Motor neuron (in vitro differentiated cells): ENCODE measurements at places on chromosomes 11 and 22. TPM values are rescaled to one million over a fixed set of nuclear protein-coding genes. Genes with fewer than 3 reads are reported as not detected.
A peak's percentile ranks its signal among the peaks of the same experiment; 100 is the strongest.

DNA sequence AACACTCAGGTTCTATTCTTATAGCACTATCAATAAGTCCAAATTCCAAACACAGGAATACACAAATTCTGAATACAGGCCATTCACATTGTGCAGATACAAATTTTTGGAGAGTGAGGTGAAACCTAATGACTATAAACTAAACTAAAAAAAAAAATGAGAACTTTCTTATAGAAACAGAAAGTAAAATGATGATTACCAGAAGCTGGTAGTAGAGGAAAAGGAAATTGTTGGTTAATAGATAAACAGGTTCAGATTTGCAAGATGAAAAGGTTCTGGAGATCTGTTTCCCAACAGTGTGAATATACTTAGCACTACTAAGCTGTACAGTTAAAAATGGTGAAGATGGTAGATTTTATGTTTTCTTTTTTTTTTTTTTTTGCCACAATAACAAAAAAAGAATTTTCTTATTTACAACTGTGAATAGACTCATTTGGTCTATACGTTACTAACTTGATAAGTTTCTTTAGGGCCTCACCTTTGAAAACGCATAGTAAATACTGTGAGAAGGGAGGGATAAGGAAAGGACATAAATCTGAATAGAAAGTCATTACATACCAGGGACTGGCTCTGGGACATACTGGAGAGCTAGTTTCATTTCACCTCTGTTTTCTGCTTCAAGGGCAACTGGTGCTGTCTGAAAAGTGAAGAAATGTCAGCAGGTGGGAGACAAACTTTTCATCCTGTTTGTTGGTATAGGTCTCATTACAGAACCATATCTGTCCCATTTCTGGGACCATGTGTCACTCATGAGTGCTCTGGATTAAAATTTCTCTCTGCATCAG is 14.2 kb upstream of the CCDC89 start:
- ATAC-seq: peak; percentile 32

DNA sequence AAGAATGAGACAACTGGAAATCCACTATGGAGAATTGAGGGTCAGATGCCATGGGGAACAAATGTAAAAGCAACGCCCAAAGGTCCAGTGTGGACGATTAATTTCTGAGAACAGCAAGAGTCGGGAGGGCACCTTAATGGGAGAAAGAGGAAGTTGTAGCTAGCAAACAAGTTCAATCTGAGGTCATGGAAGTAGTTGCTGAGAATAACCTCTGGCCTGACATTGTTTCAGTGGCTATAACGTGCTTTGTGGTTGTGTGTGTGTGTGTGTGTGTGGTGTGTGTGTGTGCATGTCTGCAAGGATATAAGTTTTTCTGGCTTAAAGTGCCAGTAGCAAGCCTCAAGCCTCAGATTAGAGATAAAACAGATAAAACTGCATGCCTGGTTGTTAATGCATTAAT is 1630.1 kb upstream of the TENM4 start:
- no peak for ATAC-seq

DNA sequence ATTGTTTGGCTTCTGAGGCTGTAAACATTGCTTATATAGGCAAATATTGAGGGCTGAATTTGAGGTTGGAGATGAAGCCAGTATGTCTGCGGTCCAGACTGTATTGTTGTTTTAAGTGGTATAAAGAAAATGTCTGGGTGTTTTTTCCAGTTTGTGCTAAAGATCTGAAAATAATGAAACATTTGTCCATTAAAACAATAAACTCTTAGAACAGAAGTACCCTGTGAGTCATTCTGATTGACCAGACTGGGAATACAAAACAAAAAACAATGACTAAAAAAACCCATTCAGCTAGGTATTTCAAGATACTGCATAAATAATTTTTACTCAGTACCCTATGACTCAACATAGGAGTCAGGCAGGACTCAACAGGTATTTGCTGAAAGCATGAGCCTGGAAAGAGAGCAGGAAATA is 20.4 kb downstream of the ALKBH8 start:
- peak; percentile 26 for ATAC-seq

DNA sequence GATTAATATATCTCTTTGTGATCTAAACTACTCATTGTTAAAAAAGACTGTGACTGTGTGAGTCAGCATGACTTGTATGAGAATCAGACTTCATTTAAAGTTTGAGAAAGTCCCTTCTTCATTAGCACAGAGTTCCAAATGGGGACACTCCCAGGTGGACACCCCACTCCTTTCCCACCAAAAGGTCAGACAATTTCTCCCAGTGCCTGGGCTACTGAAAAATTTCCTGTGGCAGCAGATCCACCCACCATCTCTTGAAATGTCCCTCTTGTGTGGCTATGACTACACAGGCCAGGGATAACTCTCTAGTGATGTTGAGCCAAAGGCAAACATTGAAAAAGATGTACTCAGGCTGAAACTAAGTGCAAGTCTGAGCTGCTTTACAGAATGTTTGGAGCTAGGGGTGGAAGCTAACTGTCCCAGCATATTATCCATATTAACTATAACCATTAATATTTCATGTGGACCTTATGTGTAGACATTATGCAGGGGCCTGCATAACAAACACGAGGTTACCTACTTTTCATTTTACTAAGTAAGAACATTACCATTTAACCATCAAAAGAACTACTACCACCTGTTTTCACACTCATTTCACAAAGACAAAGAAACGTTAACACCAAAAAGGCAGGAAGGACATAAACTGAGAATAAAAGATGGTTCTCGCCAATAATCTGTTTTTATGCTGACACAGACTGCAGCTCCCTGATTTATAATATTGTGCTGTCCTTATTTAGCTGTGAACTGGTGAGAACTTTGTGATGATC is 44.8 kb downstream of the MMP20 start:
- ATAC-seq: no peak

DNA sequence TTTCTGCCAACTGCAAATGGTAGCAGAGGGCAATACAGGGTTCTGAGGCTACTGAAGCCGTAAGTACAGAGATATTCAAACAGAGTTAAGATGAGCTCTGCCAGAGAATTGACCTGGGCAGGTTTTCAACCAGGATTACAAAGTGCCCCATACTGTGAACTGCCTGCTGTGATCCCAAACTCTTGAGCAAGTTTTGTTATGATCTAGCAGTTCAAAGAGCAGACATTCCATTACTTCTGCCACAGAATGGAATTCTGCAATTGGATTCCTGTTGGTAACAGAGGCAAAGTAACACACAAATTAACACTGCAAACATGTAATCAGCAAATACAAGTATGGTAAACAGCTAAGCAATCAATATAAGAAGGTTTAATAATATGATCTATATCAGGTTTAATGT is 31.2 kb downstream of the ALG9 start:
- ATAC-seq: no peak

GRCh38 chr22:36471341-36471821 is 10.1 kb downstream of the TXN2 start:
- no peak for ATAC-seq

GRCh38 chr11:132874638-132875037 is 657.7 kb downstream of the OPCML start:
- peak; percentile 71 for ATAC-seq

- ATAC-seq: no peak
Observed at GRCh38 chr11:36403661-36404060, 106.4 kb downstream of the TRAF6 start.

DNA sequence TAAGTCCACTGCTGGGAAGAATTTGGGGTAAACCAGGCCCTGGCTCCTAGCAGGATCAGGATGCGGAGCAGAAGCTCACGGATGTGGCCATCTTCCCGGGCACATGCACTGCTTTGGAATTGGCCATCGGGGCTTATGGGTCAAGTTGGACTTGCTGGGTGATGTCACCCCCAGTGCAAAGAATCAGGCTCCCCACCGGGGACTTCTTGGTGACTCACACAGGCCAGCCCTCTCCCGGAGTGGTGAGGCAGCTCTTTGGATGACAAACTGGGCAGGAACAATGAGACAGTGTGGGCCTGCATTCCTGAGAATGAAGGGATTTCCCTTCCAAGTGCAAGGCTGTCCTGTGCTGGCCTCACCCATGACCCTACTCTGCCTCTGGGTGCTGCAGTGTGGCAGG is 128.8 kb upstream of the ANO1 start:
- peak; percentile 91 for ATAC-seq

GRCh38 chr22:47794851-47795250 is 1032.4 kb downstream of the TBC1D22A start:
- ATAC-seq: no peak

- no peak for ATAC-seq
Observed at GRCh38 chr11:3857628-3858027, 2.2 kb downstream of the STIM1 start.

DNA sequence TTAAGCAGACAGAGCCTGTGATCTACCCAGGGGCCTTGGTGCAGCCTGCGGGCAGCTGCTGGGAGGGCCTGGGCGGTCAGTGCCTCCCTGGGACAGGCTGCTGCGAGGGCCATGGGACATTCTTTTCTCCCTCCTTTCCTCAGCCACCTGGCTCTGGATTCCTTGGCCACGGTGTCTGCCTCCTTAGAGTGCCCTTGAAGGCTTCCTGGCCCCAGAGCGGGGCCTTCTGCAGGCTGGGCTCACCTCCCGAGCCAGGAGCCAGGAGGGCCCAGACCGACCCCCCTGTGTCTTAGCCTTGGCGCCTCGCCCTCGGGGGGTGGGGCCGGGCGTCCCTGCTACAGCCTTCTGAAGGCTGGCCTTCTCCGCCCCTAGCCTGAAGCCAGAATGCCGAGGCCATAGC is 231.2 kb downstream of the TBC1D22A start:
- peak; percentile 37 for ATAC-seq

- ATAC-seq: peak; percentile 1
Observed at GRCh38 chr11:66047541-66048365, 1.2 kb downstream of the GAL3ST3 start.

GRCh38 chr22:36758792-36759271 is 17.1 kb downstream of the IFT27 start:
- ATAC-seq: no peak

- no peak for ATAC-seq
Observed at GRCh38 chr11:26106726-26107125, 225.2 kb upstream of the ANO3 start.

DNA sequence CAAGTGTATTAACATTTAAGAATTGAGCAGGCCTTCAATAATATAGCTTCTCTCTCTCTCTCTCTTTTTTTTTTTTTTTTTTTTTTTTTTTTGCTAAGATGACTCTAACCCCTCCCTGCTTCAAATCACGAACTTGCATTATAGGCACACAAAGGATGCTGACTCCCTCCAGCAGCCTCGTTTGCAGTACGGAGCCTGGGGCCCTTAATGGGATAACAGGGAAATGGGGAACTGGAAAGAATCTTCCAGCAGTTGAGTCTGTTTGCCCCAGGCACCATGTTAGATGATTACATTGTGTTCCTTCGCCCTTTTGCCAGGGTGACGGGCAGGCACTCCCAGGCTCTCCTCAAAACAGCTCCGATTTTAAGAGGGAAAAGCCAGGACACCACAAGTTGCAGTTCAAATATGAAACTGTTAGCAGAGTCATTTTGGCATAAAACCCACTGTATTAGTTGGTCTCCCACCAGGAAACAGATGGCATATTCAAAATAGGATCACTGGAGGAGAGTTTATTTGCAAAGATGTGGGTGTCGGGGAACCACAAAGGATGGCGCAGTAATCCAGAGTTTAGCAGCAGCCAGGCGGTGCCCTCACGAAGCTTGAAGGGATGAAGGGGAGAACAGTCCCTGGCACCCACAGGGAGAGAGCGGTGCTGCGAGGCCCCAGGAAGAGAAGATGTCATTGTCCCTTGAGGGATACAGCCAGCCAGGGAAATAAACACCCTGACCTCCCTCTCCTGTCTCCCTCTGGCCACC is 26.5 kb upstream of the TREH start:
- peak; percentile 46 for ATAC-seq

DNA sequence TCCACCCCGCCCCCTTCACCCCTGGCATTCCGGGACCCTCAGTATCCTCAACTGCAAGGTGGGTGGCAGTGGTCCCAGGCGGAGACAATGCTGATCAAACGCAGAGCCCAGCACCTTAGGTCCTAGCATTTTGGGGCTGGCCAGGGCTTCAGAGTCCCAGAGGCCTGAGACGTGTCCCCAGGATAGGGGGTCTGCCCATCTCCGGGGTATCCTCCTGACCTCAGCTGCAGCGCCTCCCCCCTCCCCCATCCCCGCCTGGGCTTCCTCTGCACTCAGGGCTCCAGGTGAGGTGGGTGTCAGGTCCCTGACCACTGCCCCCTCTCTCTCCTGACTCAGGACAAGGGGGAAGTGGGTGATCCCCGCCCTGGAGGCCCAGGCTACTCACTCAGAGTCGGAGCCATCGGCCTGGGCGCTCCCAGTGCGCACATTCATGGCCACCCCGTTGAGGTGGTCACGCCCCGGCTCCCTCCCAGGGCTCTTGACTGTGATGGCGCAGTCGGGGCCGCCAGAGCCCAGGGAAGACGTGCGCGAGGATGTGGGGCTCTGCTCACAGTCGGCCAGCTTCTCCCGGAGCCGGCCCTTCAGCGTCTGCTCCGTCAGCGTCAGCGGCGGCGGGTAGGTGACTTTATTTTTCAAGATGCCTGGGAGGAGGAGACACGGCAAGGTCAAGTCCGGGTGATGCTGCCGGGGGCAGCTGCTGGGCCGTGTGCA is 28.3 kb downstream of the TRMU start:
- no peak for ATAC-seq

DNA sequence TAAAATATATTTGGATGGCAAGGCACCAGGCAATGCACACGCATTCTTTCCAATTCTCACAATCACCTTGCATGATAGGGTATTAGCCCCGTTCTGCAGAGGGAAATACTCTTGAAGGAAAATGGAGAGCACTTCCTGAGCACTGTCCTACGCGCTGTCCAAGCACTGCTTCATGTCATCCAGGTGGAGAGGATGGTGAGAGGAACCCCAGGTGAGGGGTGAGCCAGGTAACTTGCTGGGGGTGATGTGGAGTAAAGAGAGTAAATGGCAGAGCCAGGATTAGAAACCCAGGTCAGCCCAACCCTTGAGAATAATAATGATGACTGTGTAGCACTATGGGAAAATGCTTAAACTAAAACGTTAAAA is 711 bp upstream of the PACSIN2 start:
- ATAC-seq: no peak

GRCh38 chr11:15446929-15447328 is 332.2 kb downstream of the INSC start:
- ATAC-seq: no peak

DNA sequence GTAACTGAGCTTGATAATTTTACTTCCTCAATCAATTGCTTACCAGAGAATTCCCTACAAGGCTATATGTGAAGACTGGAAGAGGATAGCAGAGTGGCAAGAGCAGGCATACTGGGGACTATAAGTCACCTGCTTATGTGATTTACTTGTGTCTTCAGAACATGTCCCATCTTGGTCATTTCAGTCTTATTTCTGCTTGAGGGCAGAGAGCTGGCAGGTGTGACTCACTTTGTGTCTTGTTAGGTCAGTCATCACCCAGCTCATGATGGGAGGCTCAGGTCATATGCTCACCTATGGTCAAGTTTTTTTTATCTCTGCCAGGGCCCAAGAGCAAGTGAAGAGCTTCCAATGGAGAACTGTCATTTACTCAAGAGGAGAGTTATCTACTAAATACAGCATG is 6.2 kb downstream of the SRSF8 start:
- no peak for ATAC-seq

The UBQLNL gene
- 0.40 and 0.93 TPM in 2 replicates for total RNA-seq

The PVALB gene
- 0.87 and 0.96 TPM in 2 replicates for total RNA-seq

The APOL4 gene
- 1.4 and 2.2 TPM in 2 replicates for total RNA-seq

The OR11H1 gene
- total RNA-seq: not detected in 2 replicates

The KIRREL3 gene
- total RNA-seq: 4.0 and 4.1 TPM in 2 replicates

The PDGFD gene
- total RNA-seq: 13.8 and 22.2 TPM in 2 replicates

The PKNOX2 gene
- 0.25 and 0.48 TPM in 2 replicates for total RNA-seq

The VPREB1 gene
- total RNA-seq: not detected in 2 replicates

The COX8A gene
- total RNA-seq: 654 and 749 TPM in 2 replicates

The ASPHD2 gene
- total RNA-seq: 7.7 and 7.8 TPM in 2 replicates

The OR4A16 gene
- total RNA-seq: not detected in 2 replicates

The MAP6 gene
- total RNA-seq: 100 and 113 TPM in 2 replicates
